ENCODE measurements at places on chromosomes 3 and 15. TPM values are rescaled to one million over a fixed set of nuclear protein-coding genes. Genes with fewer than 3 reads are reported as not detected.

The TERC gene
- total RNA-seq, result 101 TPM

The PCLAF gene
- 61.5 TPM for total RNA-seq

- peak; percentile 29 for DNase-seq
Observed at GRCh38 chr3:57956119-57956832, 51.9 kb upstream of the FLNB start.

DNA sequence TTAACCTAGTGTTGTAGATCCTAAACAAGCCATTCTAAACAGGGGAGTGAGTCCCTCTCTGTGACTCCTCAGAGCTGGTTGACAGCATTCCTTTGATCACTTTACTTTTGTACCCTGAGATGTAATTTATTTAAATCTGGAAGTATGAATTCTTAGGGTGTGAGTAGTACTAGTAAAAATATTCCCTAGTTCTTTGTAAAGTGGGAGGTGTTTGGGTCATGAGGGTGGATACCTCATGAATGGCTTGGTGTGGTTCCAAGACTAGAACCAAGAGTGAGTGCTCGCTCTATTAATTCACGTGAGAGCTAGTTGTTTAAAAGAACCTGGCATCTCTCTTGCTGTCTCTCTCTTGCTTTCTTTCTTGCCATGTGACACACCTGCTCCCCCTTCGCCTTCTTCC is 223.7 kb downstream of the SQOR start:
- no peak for DNase-seq

GRCh38 chr15:23797747-23798446 is 110.8 kb upstream of the NDN start:
- DNase-seq, result no peak

- no peak for DNase-seq
Observed at GRCh38 chr15:80706161-80706560, 11.1 kb downstream of the ABHD17C start.

GRCh38 chr15:62647202-62647842 is 395.2 kb upstream of the TPM1 start:
- peak; percentile 89 for DNase-seq

- no peak for DNase-seq
Observed at GRCh38 chr3:165336786-165337185, 140.6 kb upstream of the SLITRK3 start.

DNA sequence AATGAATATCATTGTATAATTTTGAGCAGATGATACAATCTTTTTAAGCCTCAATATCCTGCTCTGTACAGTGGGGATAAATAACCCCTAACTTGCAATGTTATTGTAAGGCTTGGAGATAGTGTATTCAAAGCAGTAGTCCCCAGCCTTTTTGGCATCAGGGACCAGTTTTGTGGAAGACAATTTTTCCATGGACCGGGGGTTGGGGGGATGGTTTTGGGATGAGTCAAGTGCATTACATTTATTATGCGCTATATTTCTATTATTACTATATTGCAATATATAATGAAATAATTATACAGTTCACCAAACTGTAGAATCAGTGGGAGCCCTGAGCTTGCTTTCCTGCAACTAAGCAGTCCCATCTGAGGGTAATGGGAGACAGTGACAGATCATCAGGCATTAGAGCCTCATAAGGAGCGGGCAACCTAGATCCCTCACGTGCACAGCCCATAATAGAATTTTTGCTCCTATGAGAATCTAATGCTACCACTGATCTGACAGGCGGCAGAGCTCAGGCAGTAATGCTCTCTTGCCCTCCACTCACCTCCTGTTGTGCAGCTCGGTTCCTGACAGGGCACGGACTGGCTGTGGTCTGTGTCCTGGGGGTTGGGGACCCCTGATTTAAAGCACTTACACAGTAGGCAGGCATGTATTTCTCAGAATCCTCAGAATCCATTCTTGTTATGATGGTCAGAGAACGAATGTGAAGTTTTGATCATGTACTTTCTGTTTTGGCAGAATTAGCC is 102.2 kb downstream of the PTPRG start:
- no peak for DNase-seq

DNA sequence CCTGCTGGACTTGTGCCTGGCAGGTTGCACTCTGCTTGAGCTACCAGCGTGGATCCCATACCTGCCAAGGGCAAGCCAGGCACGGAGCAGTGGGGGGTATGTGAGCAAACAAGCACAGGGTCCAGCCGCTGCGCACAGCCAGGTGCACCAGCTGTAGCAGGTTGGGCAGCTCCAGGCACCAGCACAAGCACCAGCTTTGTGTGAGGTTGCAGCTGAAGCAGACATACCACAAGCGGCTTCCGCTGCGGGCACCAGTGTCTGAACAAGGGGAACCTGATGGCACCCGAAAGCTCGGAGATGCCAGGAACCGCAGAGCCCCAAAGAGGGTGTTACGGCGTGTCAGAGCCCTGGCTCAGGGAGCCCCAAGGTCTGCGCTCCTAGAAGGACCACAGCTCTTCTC is 472.7 kb upstream of the ARL6 start:
- no peak for DNase-seq

GRCh38 chr3:55728461-55729100 is 241.5 kb upstream of the WNT5A start:
- no peak for DNase-seq

DNA sequence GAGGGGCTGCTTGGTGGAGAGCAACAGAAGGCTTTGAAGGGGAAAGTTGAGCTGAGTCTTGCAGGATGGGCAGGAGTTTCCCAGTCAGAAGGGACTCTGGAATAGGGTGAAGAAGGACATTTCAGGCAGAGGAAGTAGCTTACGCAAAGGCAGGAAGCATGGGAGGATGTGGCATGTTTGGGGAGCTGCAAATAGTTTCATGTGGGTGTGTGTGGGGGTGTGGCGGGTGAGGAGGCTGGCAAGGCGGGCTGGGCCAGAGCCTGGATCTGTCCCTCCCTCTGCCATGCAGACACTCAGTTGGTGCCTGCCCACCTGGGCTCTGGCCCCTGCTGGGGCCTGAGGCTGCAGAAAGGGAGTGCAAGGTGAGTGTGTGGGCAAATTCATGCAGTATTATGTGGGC is 10.4 kb downstream of the TEX264 start:
- no peak for DNase-seq

All from Daoy (cell line).